Smooth muscle cell of the pulmonary artery (primary cell): ENCODE measurements at places on chromosomes 2 and 18. TPM values are rescaled to one million over a fixed set of nuclear protein-coding genes. Genes with fewer than 3 reads are reported as not detected.

The KLHL30 gene
- total RNA-seq: 5.2 and 11.7 TPM in 2 replicates

The LAMA3 gene
- 3.8 and 8.3 TPM in 2 replicates for total RNA-seq

The MARCHF4 gene
- 3.6 and 8.0 TPM in 2 replicates for total RNA-seq

The PSTPIP2 gene
- total RNA-seq: 3.5 and 4.7 TPM in 2 replicates

The ACVR1C gene
- total RNA-seq: 0.63 and 1.2 TPM in 2 replicates

The PAX3 gene
- not detected in 2 replicates for total RNA-seq

The MC2R gene
- total RNA-seq: not detected in 2 replicates

The SCN2A gene
- total RNA-seq: 1.8 and 2.7 TPM in 2 replicates

The OTOF gene
- total RNA-seq: 0.03 TPM in 1 of 2 replicates, not detected in the other

The COBLL1 gene
- 13.3 and 16.1 TPM in 2 replicates for total RNA-seq

The MOGAT1 gene
- not detected in 2 replicates for total RNA-seq

The PDCL3 gene
- 9.6 and 13.7 TPM in 2 replicates for total RNA-seq

The RAB31 gene
- total RNA-seq: 55.3 and 63.8 TPM in 2 replicates

The SERPINB3 gene
- total RNA-seq: 0.07 TPM in 1 of 2 replicates, not detected in the other

The ALK gene
- total RNA-seq: 0.07 TPM in 1 of 2 replicates, not detected in the other

The ACTG2 gene
- 32.7 and 43.4 TPM in 2 replicates for total RNA-seq

The ONECUT2 gene
- total RNA-seq: under 0.01 TPM in 1 of 2 replicates, not detected in the other

The PSD4 gene
- 0.72 and 1.4 TPM in 2 replicates for total RNA-seq

The MAPK4 gene
- total RNA-seq: under 0.01 TPM in 1 of 2 replicates, not detected in the other

The TUBA3E gene
- total RNA-seq: not detected in 2 replicates

The STK39 gene
- 12.8 and 16.5 TPM in 2 replicates for total RNA-seq

The DNAH6 gene
- total RNA-seq: 0.07 and 0.13 TPM in 2 replicates

The MATN3 gene
- total RNA-seq: 1.5 and 3.4 TPM in 2 replicates

The LIMS3 gene
- 1.6 and 4.2 TPM in 2 replicates for total RNA-seq

The NT5DC4 gene
- total RNA-seq: 0.33 TPM in 1 of 2 replicates, not detected in the other

The SLC9A2 gene
- not detected in 2 replicates for total RNA-seq

The MRPS9 gene
- total RNA-seq: 12.9 and 13.6 TPM in 2 replicates

The ACMSD gene
- not detected in 2 replicates for total RNA-seq

The HRH4 gene
- total RNA-seq: 0.07 and 0.17 TPM in 2 replicates

The MAT2A gene
- total RNA-seq: 148 and 292 TPM in 2 replicates

The PARD3B gene
- total RNA-seq: 13.6 and 14.7 TPM in 2 replicates

The USP34 gene
- total RNA-seq: 144 and 149 TPM in 2 replicates

The ANKRD29 gene
- total RNA-seq: 2.0 and 8.3 TPM in 2 replicates

The CFC1 gene
- not detected in 2 replicates for total RNA-seq

The TANC1 gene
- total RNA-seq: 40.1 and 44.3 TPM in 2 replicates

The MYCN gene
- total RNA-seq: 0.07 TPM in 1 of 2 replicates, not detected in the other

The NGEF gene
- total RNA-seq: 1.3 and 5.7 TPM in 2 replicates

The RAB17 gene
- total RNA-seq: 0.78 and 0.83 TPM in 2 replicates

The LIMS4 gene
- 3.1 and 9.4 TPM in 2 replicates for total RNA-seq

The DLGAP1 gene
- total RNA-seq: 0.53 and 1.1 TPM in 2 replicates

The GNAL gene
- 0.20 and 1.0 TPM in 2 replicates for total RNA-seq

The EFR3B gene
- 0.85 and 2.4 TPM in 2 replicates for total RNA-seq

The SDC1 gene
- 3.1 and 44.3 TPM in 2 replicates for total RNA-seq

The GLI2 gene
- total RNA-seq: 8.9 and 10.0 TPM in 2 replicates
